ENCODE measurements at places on chromosomes 6 and 20. TPM values are rescaled to one million over a fixed set of nuclear protein-coding genes. Genes with fewer than 3 reads are reported as not detected.

DNA sequence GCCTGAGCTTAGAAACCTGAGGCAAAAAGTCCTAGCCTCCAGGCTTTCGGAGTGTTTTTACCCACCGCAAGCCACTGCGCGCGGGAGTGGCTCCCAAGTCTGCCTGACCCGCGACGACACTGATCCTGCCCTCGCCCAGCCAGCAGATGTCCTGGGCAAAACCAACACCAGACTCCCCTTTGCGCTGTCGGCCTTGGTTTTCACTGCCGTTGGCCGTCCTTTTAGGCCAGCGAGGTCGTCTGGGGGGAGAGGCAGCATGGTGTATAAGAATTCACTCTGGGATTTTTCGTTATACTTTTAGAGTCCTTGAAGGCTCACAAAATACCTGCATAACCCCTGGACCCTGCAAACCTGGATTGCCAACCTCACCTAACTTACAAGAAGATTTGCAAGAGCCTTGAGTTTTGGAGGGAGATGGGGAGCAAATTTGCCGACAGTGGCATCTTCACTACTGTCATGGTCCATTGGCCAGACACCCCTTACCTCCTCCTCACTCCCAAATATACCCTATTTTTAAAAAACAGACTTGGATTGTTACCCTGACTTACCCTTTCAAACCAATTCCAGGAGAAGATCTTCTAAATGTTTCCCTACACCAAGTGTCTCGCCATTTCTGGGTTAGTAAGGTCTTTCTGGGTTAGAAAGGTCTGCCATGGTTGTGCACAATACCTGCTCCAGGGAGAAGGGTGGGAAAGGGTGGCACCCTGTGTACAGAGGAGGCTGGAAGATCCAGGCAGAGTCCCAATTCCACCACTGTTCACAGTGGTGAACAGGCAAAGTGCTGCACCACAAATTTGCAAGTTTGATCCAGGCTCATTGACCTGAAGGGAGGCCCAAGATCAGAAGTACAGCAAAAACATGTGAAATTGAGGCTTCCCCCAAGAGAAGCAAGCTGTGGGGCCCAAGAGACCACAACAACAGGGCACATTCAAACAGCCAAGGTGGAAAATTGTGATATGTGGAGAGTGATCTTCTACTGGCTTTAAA is 4.4 kb downstream of the FOXA2 start:
- no peak overlapping the region for H3K27ac ChIP-seq
- DNase-seq = no peak
- H3K36me3 ChIP-seq = no peaks in the 10 kb centered on the region
- no peak overlapping the region for H3K4me3 ChIP-seq
- peaks cover 2% of the 10 kb centered on the region for H3K27me3 ChIP-seq

DNA sequence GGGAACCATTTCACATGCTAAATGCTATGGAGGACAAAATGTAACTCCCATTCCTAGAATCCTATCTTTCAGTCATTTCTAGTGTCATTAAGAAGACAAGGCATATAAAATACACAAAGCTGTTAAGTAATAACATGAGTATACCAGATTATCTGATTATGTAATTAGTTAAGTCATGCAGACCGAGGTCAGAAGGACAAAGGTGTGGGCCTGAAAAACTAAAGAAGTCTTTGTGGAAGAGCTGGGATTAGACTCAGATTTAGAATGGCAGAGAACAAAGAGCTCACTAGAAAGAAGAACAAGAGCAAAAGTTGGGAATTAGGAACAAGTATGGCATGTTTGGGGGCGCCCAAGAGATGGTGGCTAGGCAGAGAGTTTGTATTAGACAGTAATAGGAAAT is 37.0 kb downstream of the EFHC1 start:
- DNase-seq = no peak
- H3K36me3 ChIP-seq = no peaks in the 10 kb centered on the region
- H3K27ac ChIP-seq = no peak overlapping the region
- H3K4me1 ChIP-seq = no peaks in the 10 kb centered on the region

Gene MYLK4
- total RNA-seq = 1.4 TPM

Gene GSTA2
- not detected for total RNA-seq

Gene COL11A2
- 1.7 TPM for total RNA-seq

DNA sequence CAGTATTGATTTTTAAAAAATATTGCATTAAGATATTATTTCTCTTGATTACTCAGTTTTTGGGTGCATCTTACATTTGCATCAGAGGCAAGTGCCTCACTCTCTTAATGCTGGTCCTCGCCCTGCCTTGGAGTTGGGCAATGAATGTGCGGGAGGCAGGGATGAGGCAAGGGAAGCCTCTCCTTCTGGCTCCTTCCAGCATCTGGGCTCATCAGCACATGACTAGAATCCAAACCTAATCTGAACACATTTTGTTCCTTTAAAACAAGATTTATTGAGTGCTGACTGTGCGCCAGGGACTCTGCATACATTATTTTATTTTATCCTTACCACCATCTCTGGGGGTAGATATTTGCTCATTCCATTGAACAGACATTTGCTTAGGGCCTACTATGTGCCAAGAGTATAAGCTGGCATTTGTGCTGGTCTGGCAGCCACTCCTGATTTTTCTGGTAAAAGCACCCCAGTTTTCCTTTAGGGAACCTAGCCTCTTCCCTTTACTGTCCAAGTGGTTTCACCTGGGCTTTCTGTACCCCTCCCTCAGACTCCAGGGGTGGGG is 71.9 kb upstream of the ZNFX1 start:
- H3K27me3 ChIP-seq = no peaks in the 10 kb centered on the region
- H3K36me3 ChIP-seq = no peaks in the 10 kb centered on the region
- H3K4me1 ChIP-seq = no peaks in the 10 kb centered on the region
- no peak overlapping the region for H3K4me3 ChIP-seq

GRCh38 chr6:7247179-7247456 is 65.9 kb downstream of the SSR1 start:
- no peak overlapping the region for H3K27ac ChIP-seq
- no peaks in the 10 kb centered on the region for H3K36me3 ChIP-seq
- DNase-seq = peak; percentile 34
- H3K27me3 ChIP-seq = no peaks in the 10 kb centered on the region
- no peaks in the 10 kb centered on the region for H3K4me1 ChIP-seq

- H3K4me3 ChIP-seq = no peak overlapping the region
- H3K27me3 ChIP-seq = no peaks in the 10 kb centered on the region
- no peaks in the 10 kb centered on the region for H3K36me3 ChIP-seq
- H3K4me1 ChIP-seq = peaks cover 8% of the 10 kb centered on the region
- DNase-seq = no peak
- no peak overlapping the region for H3K27ac ChIP-seq
Observed at GRCh38 chr20:19943061-19943521, 74.1 kb upstream of the NAA20 start.

DNA sequence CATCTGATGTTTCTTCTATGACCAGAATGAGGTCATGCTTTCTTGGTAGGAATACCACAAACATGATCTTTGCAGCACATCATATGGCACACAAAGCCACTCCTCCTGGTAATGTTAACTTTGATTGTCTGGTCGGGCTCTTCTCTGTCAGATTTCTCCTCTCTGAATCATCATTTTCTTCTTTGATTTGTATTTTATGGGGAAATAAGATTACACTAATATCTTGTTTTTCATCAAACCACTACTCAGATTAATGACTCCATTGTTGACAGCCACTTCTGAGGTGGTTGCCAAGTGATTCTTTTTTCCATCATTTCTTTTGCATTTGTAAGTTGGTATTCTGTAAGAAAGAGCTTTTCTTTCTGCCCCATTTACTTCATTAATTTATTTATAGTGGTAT is 29.5 kb downstream of the TRMT11 start:
- no peak overlapping the region for H3K27ac ChIP-seq
- no peaks in the 10 kb centered on the region for H3K27me3 ChIP-seq
- no peaks in the 10 kb centered on the region for H3K36me3 ChIP-seq
- no peak overlapping the region for H3K4me3 ChIP-seq
- DNase-seq = no peak

DNA sequence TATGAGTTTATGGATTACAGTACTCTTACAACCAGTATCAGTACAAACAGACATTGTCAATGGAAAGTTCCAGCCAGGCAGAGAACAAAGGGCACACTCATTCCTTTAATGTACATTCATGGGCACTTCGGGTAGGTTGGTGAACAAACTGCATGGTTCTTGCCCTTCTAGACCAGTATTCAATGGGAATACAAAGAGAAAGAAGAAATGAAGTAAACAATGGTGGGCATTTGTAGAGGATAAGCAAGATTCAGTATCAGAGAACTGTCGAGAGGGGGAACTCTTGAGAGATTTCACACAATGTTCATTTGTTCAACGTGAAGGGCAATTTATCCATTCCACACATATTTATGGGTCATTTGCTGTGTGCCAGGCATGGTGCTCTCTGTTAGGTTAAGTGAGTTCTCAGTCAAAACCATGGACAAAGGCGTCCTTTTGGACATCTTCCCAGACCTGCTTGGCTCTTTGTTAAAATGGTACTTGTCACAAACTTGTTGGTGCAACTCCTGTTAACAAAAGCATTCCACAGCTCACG is 714.8 kb downstream of the DHX35 start:
- no peaks in the 10 kb centered on the region for H3K36me3 ChIP-seq
- no peaks in the 10 kb centered on the region for H3K4me1 ChIP-seq
- H3K4me3 ChIP-seq = no peak overlapping the region
- DNase-seq = no peak

DNA sequence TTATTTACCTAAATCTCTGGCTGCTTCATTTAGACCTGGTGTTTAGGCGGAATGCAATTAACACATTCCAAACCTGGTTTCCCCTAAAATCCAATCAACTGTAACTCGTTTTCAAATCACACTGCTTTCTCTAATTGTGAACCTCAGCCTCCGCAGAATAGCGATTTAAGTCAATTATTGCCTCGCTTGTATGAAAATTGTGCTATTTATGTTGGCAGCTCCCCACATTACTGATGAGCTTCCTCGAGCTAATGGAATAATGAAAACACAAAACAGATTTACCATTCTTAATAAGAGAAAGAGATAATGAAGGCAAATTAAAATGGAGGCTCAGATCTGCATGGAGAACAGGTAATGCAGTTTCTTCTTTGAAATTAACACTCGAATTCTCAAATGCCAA is 67.9 kb downstream of the SLC2A10 start:
- H3K4me1 ChIP-seq = no peaks in the 10 kb centered on the region
- H3K36me3 ChIP-seq = no peaks in the 10 kb centered on the region
- no peak for DNase-seq
- H3K4me3 ChIP-seq = no peak overlapping the region
- no peak overlapping the region for H3K27ac ChIP-seq

Gene PLEKHG1
- 62.7 TPM for total RNA-seq

DNA sequence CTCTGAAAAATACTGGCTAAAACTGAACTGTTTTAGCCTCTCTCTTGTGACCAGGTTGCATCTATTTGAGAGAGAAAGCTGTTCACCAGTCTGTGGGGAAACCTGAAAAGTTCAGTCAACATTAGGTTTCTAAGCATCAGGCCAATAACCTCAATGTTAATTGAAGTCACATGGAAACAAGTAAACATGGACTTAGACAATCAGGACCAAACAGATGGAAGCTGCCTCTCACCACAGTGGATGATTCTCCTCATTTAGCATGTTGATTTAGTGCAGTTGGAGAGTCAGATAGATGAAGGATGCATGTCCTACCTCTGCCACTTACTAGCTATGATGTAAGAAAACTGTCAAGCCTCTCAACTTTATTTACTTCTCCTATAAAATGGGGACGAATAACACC is 18.2 kb downstream of the SCGN start:
- H3K27ac ChIP-seq = no peak overlapping the region
- no peak overlapping the region for H3K4me3 ChIP-seq
- no peaks in the 10 kb centered on the region for H3K36me3 ChIP-seq

DNA sequence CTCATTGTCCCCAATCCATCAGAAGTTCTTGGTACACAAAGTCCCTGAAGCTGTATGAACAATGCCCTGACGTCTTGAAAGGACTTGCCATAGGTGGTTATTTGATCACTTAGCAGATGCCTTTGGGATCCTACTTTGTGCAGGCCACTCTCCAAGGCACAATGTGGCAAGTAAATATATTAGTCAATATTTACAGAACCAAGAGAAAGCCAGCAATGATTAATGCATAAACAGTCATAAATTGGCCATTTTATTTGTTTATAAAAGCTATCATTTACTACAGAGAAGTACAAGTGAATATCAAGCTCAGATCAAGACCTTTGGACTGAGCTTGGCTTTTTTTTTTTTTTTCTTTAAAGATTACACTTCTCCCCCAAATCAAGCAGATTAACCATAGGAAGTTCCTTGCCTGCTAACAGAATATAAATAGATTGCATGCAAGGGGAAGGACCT is 161.8 kb downstream of the MTHFD1L start:
- H3K4me1 ChIP-seq = no peaks in the 10 kb centered on the region
- H3K27ac ChIP-seq = no peak overlapping the region
- no peak overlapping the region for H3K4me3 ChIP-seq
- H3K27me3 ChIP-seq = no peaks in the 10 kb centered on the region

Gene FITM2
- 6.6 TPM for total RNA-seq

DNA sequence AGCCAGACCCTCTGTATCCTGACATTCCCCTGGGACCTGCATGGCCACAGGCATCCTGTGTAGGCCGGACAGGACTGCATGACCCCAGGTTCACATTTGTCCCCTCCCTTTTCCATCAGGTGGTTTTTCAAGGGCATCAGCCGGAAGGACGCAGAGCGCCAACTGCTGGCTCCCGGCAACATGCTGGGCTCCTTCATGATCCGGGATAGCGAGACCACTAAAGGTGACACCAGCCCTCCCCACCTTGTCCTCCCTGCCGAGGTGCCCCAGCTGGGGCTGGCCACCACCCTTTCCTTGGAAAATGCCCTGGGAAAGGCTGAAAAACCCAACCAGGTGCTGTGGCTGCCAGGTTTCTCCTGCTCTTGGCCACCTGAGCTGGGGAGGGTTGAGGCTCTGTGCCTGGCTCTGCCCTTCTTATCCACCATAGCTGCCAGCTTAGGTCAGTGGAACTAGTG is 27.6 kb downstream of the HCK start:
- no peaks in the 10 kb centered on the region for H3K36me3 ChIP-seq
- no peak overlapping the region for H3K4me3 ChIP-seq
- no peaks in the 10 kb centered on the region for H3K4me1 ChIP-seq
- H3K27ac ChIP-seq = no peak overlapping the region
- no peaks in the 10 kb centered on the region for H3K27me3 ChIP-seq
- no peak for DNase-seq

GRCh38 chr6:26075063-26075717 is 12.0 kb upstream of the HFE start:
- no peak for DNase-seq
- H3K27me3 ChIP-seq = no peaks in the 10 kb centered on the region
- H3K4me3 ChIP-seq = no peak overlapping the region
- H3K36me3 ChIP-seq = no peaks in the 10 kb centered on the region
- no peak overlapping the region for H3K27ac ChIP-seq
- H3K4me1 ChIP-seq = no peaks in the 10 kb centered on the region

Gene CDC5L
- 17.6 TPM for total RNA-seq

- H3K36me3 ChIP-seq = no peaks in the 10 kb centered on the region
- no peaks in the 10 kb centered on the region for H3K27me3 ChIP-seq
- H3K27ac ChIP-seq = no peak overlapping the region
- no peak for DNase-seq
Observed at GRCh38 chr20:12012241-12013222, 94.8 kb downstream of the BTBD3 start.

- H3K4me3 ChIP-seq = no peak overlapping the region
- H3K27ac ChIP-seq = no peak overlapping the region
- no peaks in the 10 kb centered on the region for H3K27me3 ChIP-seq
- no peaks in the 10 kb centered on the region for H3K4me1 ChIP-seq
- H3K36me3 ChIP-seq = no peaks in the 10 kb centered on the region
Observed at GRCh38 chr20:63079971-63080370, 73.2 kb upstream of the BHLHE23 start.
